CD4-positive, alpha-beta T cell (primary cell): ENCODE measurements at places on chromosomes 5 and 9.
A peak's percentile ranks its signal among the peaks of the same experiment; 100 is the strongest.

DNA sequence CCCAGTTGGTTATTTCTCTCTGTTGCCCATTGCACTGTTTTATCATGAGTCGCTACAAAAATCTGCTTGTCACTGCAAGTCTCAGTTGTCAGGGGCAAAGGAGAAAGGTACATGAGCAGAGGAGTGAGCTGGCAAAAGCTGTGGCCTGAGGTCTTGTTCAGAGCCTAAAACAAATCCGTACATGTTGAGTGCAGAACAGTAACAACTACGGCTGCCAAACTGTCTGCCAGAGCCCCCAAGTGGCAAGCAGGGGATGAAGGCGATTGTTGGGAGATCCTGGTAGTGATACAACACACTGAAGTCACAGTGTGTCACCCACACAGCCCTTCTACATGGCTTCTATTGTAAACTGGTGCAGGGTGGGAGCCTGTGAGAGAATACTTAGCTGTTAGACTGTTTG, 50.9 kb downstream of the BRINP1 start:
- no peak for DNase-seq

- no peak for DNase-seq
These were observed 487.7 kb downstream of the MAT2B start for GRCh38 chr5:163993126-163993525.

GRCh38 chr5:66002415-66002814, 76.0 kb downstream of the ERBIN start:
- DNase-seq, result no peak

- DNase-seq, result no peak
These were observed 110.3 kb downstream of the KCNIP1 start for GRCh38 chr5:170614065-170614490.

- no peak for DNase-seq
These were observed 39.0 kb downstream of the ESM1 start for GRCh38 chr5:54946306-54946819.

DNA sequence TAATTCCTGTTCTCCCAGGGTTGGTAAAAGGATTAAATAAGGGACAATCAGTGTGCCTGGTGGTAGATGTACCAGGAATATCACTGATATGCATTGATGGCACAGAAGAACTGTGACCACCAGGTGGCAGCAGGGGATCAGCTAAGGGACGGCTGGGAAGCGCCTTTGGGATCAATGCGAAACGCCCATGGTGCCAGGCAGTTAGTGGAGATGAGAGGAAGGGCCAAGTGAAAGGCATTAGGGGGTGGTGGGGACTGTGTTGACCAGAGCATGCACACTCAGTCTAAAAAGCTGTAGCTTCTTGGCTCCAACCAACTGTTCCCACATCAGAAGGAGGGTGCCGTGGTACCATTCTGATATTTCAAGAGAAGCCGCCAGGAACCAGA, 55.6 kb downstream of the ARHGEF37 start:
- DNase-seq, result peak; percentile 55

DNA sequence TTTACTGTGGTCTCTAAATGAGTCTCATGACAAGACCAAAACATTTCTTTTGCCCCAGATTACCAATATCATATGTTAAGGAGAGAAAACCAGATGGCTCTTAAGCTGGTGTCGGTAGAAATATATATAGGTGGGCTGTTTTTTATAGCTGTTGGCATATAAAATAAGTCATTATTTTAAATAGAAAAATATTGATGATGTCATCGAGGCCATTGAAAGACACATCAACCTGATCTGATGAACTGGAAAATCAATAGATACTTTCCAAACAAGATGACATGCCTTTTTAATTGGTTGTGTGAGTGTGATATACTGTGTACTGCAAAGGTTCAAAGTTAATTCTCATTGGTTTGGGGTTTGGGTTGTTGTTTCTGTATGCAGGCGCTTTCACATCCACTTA, 617.3 kb downstream of the CCDC171 start:
- no peak for DNase-seq

GRCh38 chr9:127162046-127162863, 39.8 kb upstream of the ANGPTL2 start:
- no peak for DNase-seq

- no peak for DNase-seq
These were observed 96.4 kb upstream of the ELL2 start for GRCh38 chr5:96058084-96058483.

DNA sequence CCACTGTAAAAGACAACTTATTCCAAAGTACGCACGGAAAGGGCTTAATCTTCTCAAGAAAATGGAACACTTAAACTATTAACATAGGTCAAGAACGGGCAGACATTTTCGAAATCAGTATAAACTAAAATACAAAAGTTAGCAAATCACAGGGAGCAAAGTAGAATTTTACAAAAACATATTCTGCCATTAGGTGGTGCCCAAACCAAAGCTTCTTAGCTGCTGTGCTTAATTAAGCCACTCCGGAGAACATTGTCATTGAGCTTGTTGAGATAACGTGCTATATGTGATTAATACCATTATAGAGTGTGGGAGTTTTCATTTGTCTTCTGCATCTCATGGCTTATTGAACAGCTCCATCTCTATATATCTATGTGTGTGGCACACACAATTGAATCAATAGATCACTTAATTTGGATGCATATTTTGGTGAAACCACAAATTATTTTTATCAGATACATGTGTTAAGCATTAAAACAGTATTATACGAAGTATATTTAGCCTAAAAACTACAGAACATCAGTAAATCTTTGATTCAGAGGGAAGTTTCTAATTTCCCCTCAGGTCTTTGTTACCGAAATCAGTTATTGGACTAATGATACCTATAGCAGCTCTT, 23.4 kb downstream of the UBLCP1 start:
- no peak for DNase-seq

DNA sequence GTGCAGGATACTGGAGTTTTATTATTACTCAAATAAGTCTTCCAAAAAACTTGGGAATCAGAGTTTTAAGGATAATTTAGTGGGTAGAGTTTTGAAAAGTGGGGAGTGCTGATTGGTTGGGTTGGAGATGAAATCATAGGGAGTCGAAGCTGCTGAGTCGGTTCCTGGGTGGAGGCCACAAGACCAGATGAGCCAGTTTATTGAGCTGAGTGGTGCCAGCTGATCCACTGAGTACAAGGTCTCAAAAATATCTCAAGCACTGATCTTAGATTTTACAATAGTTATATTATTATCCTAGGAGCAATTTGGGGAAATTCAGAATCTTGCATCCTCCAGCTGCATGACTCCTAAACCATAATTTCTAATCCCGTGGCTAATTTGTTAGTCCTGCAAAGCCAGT, 804.9 kb upstream of the SEMA6A start:
- DNase-seq, result no peak

DNA sequence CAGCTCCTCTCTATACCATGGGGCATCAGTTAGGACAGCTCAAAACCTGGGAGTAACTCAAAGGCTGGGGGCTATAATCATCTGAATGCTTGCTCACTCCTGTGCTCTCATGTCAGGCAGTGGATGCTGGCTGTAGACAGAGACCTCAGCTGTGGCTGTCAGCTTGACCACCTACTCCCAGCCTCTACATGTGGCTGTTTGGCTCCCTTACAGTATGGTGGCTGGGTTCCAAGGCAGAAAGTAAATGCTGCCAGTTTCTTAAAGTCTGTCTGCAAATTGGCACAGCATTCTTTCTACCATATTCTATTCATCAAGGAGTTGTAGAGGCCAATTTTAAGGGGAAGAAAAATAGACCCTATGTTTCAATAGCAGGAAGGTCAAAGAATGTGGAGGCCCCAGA, 66.9 kb downstream of the TMC1 start:
- DNase-seq, result no peak

- DNase-seq, result no peak
These were observed 69.7 kb downstream of the MEF2C start for GRCh38 chr5:88813244-88813643.

DNA sequence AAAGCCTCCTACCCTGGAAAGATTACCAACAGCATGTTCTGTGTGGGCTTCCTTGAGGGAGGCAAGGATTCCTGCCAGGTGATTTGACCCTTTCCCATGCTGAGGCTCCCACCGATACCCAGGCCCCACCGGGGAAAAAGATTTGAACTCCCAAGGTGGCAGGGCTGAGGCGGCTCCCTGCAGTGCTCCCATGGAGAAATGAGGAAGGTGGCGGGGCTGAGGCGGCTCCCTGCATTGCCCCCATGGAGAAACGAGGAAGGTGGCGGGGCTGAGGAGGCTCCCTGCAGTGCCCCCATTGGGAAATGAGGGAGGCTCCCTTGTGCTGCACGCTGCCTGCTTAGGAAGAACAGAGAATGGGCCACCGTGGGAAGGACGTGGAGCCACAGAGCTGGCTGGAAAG, 3.2 kb downstream of the PRSS3 start:
- no peak for DNase-seq

GRCh38 chr9:10238087-10238486, 374.7 kb downstream of the PTPRD start:
- DNase-seq, result no peak

DNA sequence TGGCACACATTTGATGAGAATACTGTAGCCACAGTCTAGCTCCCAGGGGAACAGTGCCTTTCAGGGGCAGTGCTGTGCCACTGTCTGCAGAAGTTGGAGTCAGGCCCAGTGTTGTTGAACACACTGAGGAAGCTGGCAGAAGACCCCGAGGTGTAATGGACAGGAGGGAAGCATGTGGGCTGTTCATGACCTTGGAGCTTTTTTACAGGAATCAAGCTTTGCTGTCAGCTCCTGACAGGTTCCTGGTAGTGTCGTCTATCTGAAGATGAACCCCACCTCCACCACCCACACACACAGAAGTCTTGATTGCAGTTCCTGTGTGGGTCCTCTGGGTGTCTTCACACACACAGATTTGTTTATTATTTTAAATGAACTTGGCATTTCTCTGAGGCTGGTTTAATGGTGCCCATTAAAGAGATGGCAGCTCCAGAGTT, 40.3 kb upstream of the TNFAIP8 start:
- no peak for DNase-seq

- no peak for DNase-seq
These were observed 98.5 kb upstream of the S1PR3 start for GRCh38 chr9:88892724-88893123.

GRCh38 chr9:32968101-32969011, 33.1 kb downstream of the APTX start:
- peak; percentile 31 for DNase-seq

DNA sequence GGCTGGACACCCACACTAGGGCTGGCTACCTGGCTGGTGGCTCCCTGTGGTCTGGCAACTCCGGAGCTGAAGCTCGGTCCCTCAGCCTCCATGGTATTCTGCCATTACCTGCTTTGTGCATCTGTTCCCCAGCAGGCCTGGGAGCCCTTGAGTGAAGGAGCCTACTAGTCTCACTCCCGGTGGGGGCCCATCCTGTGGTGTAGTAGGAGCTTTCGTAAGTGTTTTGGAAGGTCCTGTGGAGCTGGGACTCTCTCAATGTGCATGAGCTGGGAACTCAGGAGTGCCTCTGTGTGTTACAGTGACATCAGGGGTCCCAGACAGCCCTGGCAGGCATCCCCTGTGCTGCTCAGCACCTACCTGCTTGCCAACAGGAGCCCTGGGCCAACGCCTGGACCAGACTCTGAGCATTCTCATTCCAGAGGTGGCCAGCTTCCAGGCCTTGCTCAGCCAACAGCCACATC, 267.1 kb downstream of the GADD45G start:
- no peak for DNase-seq

DNA sequence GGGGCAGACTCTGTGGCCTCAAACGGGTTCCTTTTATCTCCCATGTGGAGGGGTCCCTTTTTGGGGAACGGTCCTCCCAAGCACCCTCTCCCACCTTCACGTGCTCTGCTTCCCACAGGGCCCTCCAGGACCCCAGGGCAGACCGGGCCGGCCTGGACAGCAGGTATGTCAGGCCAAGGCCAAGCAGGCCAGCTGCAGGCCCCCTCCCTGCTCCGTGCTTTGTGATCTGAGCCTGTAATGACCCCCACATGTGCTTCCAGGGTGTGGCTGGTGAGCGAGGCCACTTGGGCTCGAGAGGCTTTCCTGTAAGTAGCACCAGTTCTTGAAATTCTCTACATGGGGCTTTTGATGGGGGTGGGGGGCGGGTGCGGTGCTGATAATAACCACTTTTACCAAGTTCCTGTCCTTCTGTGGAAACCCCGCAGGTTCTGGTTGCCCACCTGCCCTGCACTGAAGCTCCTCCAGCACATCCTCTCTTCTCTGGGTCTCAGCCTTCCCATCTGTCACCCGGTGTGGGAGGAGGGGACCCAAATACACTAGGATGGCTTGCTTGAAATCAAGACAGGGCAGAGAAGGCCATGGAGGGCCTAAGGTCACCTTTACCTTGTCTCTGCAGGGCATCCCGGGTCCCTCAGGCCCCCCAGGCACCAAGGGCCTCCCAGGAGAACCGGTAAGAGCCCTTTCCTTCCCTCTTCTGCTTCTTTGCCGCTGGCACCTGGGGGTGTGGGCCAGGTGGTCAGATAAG, 57.9 kb upstream of the ORM1 start:
- DNase-seq, result no peak

- peak; percentile 34 for DNase-seq
These were observed at the start of gene TNFSF15 for GRCh38 chr9:114805670-114806525. TSS of gene TNFSF15 (minus strand) at chr9:114806039. CDS start at chr9:114806012, 27 bp downstream.

DNA sequence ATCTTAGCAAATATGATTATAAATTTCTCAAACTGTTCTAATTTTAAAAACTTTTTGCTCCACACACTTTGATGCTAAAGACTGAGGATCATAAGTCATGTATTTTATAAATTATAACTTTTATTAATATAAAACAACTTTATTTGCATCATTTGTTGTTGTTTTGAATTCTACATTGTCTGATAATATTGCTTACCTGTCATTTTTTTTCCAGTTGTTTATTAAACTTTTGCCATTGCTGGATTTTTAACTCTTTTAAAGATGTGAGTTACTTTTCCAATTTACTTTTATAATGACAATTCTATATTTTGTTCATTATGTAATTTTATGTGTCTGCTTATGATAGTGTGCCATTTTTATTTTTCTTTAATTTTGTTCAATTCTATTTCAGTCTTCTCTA, 2071.2 kb upstream of the C9orf72 start:
- no peak for DNase-seq

DNA sequence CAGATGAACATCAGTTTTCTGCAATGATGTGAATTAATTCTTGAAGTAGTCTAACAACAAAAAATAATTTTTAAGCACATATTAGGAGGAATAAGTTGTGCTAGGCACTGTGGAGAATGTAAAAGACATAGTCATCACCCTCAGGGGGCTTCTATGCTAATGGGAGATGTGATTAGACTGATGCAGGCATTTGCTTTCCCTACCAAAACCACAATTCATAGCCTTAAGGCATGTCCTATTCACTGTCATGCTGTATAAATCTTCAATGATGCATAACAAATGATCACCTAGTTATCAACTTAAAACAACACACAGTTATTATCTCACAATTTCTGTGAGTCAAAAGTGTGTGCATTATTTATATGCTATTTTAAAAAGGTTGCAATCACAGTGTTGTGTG, 422.6 kb downstream of the MAN2A1 start:
- DNase-seq, result no peak

- no peak for DNase-seq
These were observed 48.4 kb upstream of the SRFBP1 start for GRCh38 chr5:121913418-121913817.

GRCh38 chr5:167488371-167488770, 803.1 kb upstream of the WWC1 start:
- no peak for DNase-seq
